ENCODE measurements at places on chromosomes 6 and 20.

DNA sequence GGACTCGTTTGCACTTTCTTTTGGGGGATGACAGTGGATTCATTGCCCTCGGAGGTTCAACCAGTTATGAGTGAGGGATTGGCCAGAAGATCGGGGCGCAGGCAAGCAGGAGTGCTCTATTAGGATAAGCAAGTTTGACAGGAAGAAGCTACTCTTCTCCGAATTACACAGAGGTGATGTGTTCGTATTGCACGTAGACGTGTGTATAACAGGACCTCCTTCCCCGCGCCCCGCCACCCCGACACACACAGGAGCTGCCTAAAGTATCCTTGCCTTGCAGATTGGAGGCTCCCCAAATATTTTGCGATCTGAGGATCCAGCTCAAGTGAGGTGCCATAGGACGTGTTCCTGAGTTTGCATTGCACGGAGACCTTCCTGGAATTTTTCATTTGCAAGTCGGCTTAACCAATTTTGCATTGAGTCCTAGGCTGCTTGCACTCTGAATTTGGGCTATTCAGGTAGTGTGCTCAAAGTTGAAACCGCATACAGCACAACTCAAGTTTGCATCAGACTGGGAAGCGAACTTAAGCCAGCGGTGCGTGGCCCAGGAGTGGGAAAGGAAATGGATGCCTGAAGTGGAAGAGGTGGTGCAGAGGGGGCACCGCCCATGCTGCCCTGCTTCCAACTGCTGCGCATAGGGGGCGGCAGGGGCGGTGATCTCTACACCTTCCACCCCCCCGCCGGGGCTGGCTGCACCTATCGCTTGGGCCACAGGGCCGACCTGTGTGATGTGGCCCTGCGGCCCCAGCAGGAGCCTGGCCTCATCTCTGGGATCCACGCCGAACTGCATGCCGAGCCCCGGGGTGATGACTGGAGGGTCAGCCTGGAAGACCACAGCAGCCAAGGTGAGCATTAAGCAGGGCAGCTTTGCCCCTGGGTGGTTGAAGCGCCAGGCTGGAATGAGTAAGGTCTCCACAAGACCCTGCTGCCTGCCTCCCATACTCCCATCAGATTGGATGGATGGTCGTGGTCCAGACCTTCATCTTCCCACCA is 770 bp downstream of the TCF19 start:
- no peak for DNase-seq

DNA sequence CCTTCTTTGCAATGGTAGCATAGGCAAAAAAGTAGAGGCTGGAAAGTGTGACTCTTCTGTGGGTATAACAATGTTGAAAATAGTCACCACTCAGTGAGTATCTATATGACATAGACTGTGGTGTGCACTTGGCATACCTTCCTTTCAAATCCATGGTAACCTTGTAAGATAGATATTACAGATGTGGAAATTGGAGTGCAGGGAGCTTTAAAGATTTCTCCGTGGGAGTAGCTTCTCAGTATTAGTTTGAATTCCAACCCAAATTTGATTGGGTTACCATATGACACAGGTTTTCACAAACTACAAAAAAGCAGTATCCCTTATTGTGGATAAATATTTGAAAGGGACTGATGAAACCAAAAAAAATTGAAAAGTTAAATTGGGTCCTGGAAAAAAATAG is 163.8 kb downstream of the CLVS2 start:
- DNase-seq, result no peak

DNA sequence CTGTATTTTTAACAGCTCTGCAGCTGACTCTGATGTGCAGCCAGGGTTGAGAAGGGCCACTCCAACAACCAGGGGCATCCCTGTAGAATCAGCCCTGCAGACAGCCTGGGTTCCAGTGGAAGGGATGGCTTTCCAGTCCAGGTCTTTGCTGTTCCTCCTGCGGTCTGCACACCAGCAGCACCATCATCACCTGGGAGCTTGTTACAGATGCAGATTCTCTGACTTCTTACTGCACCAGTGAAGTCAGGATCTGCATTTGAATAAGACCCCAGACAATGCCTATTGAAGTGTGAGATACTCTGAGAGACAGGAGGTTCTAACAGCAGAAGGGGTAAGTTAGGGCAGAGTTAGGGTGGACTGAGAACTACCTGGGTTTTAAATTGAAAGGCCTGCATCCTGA is 151.3 kb downstream of the F13A1 start:
- no peak for DNase-seq

DNA sequence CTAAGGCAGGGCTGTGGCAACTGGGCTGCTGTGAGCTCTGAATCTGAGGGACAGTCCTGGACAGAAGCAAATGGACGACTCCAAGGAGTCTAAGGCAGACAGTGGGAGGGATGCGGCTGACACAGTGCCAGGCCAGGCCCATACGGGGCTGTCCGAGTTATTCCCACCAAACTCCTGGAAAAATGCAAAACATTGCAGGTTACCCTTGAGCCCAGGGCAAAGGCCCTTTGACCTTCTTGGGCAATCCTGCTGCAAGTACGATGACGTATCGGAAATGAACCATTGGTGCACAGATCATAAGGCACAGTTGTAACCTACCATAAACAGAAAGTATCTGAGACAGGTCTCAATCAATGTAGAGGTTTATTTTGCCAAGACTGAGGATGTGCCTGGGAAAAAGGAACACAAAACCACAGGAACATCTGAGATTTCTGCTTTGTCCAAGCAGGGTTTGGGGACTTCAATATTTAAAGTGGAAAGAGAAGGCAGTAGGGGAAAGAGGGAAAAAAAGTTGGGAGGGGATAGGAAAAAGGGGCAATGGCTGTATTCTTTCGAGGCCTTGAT is 118.9 kb downstream of the DACT2 start:
- DNase-seq, result no peak
